Epithelial cell of umbilical artery (primary cell): ENCODE measurements at places on chromosomes 4 and X. TPM values are rescaled to one million over a fixed set of nuclear protein-coding genes. Genes with fewer than 3 reads are reported as not detected.

SOX3 gene
- not detected in 2 replicates for total RNA-seq

SPON2 gene
- total RNA-seq = 2.6 and 19.9 TPM in 2 replicates

CD40LG gene
- total RNA-seq = not detected in 2 replicates

FAM236D gene
- total RNA-seq = not detected in 2 replicates

IL1RAPL1 gene
- total RNA-seq = 5.9 and 6.2 TPM in 2 replicates

GAGE12J gene
- total RNA-seq = not detected in 2 replicates

PLXNB3 gene
- 0.91 and 1.3 TPM in 2 replicates for total RNA-seq

AIMP1 gene
- total RNA-seq = 32.8 and 33.1 TPM in 2 replicates

PFKFB1 gene
- total RNA-seq = under 0.01 TPM in 1 of 2 replicates, not detected in the other

GPR78 gene
- not detected in 2 replicates for total RNA-seq

USP27X gene
- total RNA-seq = 1.8 and 2.9 TPM in 2 replicates

DCX gene
- total RNA-seq = not detected in 2 replicates
